GM13977 (cell line): ENCODE measurements at places on chromosomes 16 and 17.

DNA sequence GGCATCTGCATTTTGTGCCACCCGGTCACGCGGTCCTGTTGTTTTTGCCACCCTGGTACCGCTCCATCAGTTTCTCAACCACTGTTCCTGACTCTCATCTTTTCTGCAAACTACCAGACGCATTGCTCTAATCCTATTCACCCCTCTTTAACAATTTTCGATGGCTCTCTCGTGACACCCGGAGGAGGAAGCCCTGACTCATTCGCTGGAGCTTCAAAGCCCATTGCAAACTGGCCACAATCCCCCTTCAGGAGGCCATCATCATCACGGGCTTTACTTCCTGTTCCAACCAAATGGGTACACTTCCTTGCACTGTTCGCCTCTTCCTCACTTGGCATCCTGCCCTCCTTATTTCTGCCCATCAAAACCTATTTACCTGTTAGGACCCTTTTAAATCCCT lies 155.3 kb downstream of the RGS9 start:
- DNase-seq, result no peak

DNA sequence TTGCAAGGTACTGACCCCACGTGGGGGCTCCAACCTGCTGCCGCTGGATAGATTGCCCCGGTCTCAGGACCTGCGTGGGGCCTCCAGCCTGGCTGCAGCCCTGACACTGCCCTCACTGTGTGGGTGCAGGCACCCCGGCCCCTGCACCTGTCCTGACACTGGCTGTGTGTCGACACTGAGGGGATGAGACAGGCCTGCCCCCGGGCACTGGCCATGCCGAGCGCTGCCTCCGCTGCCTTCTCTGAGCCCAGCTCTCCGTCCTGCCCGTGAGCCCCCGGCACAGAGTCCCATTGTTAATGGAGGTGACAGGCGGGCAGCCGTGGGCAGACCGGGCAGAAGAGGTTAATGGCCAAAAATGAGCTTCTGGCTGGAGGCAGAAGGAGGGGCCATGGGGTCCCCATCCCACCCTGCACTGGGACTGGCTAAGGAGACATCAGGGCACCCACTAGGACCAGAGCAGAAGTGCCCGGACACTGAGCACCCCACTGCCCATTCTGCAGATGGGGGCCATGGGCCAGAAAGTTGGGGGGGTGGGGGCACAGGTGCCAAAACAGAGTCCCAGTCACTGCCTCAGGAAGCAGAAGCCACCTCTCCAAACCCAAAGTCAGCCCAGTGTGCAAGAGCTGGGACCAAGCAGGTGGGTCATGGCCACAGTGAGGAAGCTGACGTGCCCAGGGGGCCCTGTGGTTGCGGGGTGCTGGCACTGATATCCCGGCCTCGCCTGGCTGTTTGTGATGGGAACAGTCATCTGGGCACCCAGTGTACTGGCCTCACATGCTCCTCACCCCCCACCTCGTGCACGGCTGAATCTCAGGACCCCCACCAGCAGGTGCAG lies 2.5 kb upstream of the PRR35 start:
- DNase-seq, result peak; percentile 45

DNA sequence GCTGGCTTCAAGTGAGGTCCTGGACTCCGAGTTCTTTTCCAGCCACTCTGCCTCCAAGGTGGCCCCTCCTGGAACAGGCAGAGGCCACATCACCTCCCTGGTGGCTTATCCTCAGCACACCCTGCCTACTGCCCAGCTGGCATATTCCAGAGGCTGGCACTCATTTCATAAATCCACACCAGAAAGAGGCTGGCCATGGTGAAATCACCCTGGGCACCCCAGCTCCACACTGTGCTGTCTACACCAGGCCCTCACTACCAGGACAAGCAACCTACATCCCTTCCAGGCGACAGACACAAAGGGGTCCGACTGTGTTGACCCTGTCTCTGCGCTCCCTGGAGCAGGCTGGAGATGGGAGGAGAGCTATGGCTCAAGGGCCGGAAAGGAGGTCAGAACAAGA lies 100.2 kb downstream of the C16orf78 start:
- DNase-seq, result no peak

DNA sequence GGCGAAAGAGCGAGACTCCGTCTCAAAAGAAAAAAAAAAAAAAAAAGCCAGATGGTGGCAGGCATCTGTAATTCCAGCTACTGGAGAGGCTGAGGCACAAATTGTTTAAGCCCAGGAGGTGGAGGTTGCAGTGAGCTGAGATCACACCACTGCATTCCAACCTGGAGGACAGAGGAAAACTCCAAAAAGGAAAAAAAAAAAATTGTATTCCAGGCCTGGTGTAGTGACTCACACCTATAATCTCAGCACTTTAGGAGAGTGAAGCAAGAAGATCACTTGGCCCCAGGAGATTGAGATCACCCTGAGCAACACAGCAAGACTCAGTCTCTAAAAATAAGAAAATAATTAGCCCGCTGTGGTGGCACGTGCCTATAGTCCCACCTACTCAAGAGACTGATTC lies 20.1 kb downstream of the HBQ1 start:
- no peak for DNase-seq

- peak; percentile 62 for DNase-seq
These were observed 345.4 kb downstream of the SOX9 start for GRCh38 chr17:72466199-72466598.

GRCh38 chr17:882827-883585 lies 96.6 kb downstream of the NXN start:
- no peak for DNase-seq

DNA sequence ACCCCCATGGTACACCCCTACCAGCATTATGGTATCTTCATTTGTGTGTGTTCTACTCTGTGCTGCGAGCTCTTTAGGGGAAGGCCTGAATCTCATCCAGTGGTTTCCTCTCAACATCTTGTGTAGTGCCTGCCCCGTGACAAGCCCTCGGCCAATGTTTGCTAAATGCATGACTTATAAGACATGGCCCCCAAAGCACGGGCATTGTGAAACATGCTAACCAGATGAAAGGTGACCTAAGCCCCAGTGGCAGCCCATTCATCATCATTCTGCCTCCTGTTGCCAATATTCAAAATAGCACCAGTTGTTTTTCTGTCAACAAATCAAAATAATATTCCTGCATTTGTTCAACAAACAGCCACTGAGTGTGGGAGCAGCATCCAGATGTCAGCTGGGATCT lies 108.8 kb upstream of the HSBP1 start:
- DNase-seq, result no peak

DNA sequence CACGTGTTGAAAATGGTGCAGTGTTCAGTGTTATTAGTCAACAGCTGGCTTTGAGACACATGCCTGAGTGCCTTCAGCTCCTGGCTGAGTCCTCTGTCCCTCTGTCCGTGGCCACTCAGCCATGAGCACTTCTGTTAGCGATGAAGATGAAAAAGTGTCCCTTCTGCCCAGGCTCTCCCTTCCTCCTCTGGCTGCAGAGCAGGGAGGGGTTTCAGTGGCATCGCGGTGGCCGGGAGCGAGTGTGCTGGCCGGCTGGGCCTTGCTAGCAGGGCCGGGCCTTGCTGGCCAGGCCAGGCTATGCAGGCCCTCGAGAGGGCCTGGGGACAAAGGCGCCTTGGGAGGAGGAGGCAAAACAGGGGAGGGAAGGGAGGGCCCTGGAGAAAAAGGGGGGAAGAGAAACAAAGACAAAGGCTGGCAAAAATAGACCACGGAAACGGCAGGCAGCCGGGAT lies 47.7 kb downstream of the CMIP start:
- no peak for DNase-seq

GRCh38 chr17:18981642-18982424 lies 22.7 kb downstream of the FAM83G start:
- DNase-seq, result no peak

DNA sequence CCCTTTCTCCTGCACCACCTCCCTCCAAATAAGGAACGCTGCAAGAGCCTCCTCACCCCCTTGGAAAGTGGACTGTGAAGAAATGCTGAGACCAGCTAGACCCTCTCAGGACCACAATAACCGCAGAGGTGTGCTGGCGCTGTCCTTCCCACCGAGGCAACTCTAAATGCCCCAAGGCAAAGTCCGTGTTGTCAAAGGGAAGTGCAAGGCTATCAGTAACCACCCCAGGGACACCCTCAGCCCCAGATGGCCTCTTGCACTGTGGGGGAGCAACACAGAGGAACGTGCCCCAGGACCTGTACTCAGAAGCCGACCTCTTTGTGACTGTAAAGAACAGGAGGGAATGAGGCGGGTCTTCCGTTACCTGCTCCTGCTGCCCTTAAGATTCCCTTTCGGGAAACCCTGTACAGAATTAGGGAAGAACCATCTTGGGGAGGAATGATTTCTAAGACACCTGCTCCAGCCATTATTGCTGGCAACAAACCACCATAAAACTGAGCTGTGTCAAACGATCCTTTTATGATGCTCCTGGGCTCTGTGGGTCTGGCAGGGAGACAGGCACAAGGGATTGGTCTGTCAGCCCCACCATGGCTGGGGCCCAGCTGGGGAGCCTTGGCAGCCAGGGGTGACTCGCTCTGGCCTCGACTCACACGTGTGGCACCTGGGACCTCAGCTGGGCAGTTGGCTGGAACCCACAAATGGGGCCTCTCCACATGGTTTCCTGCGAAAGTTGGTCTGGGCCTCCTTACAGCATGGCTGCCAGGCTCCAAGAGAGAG lies 14.6 kb upstream of the MED9 start:
- DNase-seq, result no peak

GRCh38 chr16:19860166-19861041 lies 24.2 kb downstream of the GPRC5B start:
- DNase-seq, result no peak

GRCh38 chr17:51673070-51673469 lies 412.7 kb downstream of the UTP18 start:
- no peak for DNase-seq

DNA sequence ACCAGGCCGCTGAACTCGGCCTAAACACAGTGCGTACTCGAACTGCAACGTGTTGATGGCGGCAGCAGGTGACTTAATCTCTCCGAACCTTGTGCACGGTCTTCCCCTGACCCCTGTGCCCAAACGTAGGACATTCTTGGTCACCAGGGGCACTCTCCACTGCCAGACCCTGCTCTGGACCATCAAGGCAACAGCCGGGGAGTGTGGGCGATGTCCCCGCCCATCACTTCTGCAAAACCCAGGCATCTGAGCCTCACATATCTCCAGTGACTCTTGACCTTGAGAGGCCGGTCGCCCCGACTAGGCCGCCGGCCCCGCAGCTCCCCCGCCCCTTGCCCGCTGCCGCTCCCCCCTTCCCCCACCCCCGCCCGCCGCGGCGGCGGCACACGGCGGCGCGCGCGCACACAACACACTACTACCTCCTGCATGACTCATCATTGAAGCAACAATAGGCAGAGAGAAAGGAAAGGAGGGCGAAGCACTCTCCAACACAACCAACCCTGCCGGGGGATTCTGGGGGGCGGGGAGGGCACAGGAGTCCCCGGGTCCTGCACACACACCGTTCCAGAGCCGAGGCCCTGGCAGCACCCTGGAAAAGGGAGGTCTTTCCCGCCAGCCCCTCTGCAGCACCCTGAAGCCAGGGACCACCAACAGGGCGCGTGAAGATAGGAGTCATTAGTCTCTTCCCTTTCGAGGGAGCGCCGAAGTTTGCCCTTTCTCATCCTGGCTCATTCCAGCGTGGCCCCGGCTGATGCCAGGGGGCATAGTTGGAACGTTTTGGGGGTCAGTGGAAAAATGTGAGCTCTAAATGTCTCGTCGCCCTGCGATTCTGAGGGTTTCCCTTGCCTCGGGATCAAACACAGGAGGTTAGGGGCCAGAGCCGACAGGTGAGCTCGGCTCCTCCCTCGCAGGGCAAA lies 1.9 kb downstream of the MNT start:
- peak; percentile 62 for DNase-seq

DNA sequence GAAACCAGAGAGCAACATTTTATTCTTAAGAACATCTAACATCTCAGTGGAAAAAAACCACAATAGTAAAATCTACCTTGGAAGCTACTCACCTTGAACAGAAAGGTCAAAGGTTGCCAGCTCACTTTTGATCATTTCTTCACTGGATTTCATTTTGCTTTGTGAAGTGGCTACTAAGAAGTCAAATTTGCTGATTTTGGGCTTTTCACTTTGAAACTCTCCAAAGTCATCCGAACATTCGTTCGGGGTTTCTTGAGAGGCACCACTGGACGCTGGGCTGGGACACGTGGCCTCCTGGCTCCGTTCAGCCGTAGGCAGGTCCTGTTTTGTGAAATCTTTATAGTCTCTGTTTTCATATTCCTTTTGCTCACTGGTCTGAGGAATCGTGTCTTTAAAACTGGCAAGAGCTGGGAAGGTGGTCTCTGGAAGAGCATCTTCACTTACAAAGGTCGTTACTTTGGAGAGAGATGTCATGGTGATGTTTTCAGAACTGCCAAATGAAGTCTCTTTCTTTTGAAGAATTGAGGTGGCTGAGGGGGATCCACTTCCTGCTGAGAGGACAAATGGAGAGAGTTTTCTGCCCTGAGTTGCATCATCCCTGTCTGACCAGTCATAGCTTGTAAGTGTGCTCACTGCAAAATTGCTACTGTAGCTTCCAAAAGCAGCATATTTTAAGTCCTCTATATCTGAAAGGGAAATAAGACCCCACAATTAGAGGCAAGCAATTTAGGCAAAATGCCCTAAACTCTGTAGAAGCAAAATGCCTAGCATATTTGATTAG lies 52.4 kb downstream of the DUSP14 start:
- no peak for DNase-seq

GRCh38 chr17:61942085-61942484 lies 14.3 kb upstream of the INTS2 start:
- DNase-seq, result no peak

- DNase-seq, result no peak
These were observed 96.9 kb upstream of the ZNF750 start for GRCh38 chr17:82936768-82937171.

GRCh38 chr17:64055183-64056142 lies 35.0 kb upstream of the ICAM2 start:
- no peak for DNase-seq

GRCh38 chr17:71085238-71086033 lies 916.1 kb downstream of the KCNJ2 start:
- no peak for DNase-seq

DNA sequence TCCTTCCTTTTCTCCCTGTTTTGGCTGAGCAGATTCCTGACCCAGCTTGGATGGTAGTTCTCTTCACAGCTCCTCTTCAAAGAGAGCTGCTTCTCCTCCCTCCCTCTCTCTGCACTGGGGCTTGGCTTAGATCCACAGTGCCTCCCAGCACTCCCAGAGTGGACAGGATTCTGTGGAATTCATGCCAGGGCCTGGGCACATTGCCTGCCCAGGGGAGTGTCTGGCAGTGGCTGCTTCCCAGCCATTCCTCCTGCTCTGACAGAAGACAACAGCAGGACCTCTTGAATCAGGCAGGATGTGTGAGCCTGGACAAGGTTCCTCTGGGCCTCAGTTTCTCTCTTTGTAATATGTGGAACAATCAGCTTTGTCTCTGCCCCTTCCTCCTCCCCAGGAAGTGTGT lies 4.5 kb upstream of the MMP28 start:
- DNase-seq, result no peak

- DNase-seq, result peak; percentile 95
These were observed 21.7 kb downstream of the SLC25A10 start for GRCh38 chr17:81733507-81734404.
